ENCODE measurements at places on chromosomes 4 and X.

DNA sequence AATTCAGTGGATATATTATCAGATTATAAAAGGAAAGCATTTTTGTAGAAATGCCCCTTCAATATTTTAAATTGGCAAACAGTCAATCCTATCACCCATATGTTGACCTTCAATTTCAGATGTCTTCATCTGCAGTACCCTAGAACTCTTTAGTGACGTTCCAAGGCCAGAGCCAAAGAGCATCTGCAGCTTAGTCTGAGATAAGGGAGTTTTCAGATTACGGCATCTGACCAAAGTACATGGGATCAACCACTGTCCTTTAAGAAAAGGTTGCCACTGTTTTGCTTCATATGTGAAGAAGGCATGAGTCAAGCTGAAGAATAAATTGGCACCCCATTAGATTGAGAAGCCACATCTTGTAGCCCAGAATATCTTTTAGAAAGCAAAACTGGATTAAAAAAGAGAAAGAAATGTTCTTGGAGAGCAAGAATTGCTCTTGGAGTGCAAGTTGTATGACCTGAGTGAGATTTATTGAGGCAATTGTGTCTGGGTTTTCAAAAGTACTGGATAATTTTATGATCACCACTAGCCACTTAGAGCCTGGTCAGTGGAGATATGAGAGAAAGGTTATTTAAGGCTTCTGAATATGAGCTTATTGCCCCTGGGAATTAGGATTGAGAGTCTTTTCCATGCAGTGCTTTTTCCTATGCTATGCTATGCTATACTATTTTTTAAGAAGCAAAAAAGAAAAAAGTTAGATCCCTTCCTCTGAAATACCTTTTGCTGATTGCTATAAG is 251.9 kb upstream of the NR3C2 start:
- no peak for DNase-seq
- no peaks in the 10 kb centered on the region for H3K36me3 ChIP-seq
- H3K4me3 ChIP-seq = no peak overlapping the region
- H3K4me1 ChIP-seq = no peaks in the 10 kb centered on the region
- H3K27ac ChIP-seq = no peak overlapping the region

DNA sequence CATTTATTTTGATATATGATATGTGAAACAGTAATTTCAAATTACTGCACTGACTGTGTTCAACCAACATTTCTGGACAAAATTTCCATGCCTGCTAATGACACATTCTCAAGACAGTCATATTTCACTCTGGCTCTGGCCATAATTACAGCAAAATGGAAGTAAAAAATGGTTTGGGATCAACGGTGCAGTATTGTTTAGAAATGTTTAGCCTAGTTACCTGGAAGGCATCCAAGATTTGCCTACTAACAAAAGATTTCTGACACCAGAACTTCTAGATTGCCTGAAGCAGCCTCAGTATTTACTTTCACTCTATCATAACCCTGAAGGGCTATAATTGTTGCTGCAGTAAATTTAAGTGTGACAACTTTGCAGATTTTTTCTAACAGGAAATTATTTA is 416.3 kb downstream of the PCDH10 start:
- no peak overlapping the region for H3K4me3 ChIP-seq
- no peaks in the 10 kb centered on the region for H3K36me3 ChIP-seq
- no peak for DNase-seq
- H3K4me1 ChIP-seq = no peaks in the 10 kb centered on the region
- H3K27ac ChIP-seq = no peak overlapping the region
- no peaks in the 10 kb centered on the region for H3K27me3 ChIP-seq

DNA sequence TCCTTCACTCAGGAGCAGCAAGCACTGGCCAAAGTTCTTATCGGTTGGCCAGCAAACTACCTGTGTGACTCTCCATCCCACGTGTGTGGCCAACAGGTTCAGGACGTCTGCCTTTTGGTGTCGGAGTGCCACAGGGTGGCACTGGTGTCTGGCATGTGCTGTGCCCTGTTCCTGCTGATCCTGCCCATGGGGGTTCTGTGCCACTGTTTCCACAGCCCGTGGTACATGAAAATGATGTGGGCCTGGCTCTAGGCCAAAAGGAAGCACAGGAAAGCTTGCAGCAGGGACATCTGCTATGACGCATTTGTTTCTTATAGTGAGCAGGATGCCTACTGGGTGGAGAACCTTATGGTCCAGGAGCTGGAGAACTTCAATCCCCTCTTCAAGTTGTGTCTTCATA is 4.6 kb upstream of the TLR2 start:
- no peak overlapping the region for H3K4me3 ChIP-seq
- H3K27me3 ChIP-seq = peaks cover 49% of the 10 kb centered on the region
- peaks cover 4% of the 10 kb centered on the region for H3K36me3 ChIP-seq
- no peak for DNase-seq
- no peak overlapping the region for H3K27ac ChIP-seq
- H3K4me1 ChIP-seq = peaks cover 7% of the 10 kb centered on the region

- no peaks in the 10 kb centered on the region for H3K36me3 ChIP-seq
- H3K27ac ChIP-seq = no peak overlapping the region
- no peak for DNase-seq
- H3K4me3 ChIP-seq = no peak overlapping the region
- no peaks in the 10 kb centered on the region for H3K4me1 ChIP-seq
Observed at GRCh38 chrX:148593146-148593545, 92.7 kb downstream of the AFF2 start.

DNA sequence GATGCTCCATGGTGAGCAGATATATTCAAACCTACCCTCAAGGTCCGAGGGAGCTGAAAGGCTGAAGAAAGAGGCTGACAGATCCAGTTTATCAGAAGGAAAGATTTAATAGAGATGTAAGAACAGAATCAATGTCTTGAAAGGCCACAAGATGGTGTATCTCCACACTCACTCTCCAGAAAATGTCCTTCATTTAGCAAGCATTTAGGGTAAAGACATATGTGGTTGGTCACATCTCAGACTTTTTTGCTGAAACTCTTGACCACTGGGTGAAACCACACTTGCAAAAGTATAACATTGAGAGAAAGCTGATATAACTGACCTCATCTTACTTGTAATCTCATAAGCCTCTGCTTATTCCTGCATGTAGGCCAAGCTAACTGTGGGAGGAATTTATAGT is 745.8 kb upstream of the GALNTL6 start:
- no peaks in the 10 kb centered on the region for H3K4me1 ChIP-seq
- DNase-seq = no peak
- H3K27me3 ChIP-seq = no peaks in the 10 kb centered on the region
- H3K4me3 ChIP-seq = no peak overlapping the region
- no peak overlapping the region for H3K27ac ChIP-seq

DNA sequence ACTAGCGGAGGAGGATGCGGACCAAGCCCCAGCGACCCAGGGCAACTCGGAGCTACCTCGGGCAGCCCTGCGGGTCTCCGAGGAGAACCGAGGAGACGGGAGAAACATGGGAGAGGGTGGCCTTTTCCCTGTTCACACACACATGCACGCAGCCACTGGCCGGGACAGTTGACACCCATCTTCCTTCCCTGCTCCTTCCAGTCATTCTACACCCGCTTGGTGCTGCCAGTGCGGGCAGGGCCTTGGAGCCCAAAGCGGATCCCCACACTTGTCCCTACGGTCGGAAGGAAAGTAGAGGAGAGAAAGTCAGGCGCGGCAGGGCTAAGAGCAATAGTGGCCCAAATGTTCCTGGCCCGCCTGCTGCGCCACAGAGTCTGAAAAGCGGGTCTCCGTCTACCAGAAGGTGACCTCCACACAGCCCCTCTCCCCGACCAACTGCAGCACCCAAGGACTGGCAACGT is 1.1 kb upstream of the PPP3CA start:
- peaks cover 15% of the 10 kb centered on the region for H3K36me3 ChIP-seq
- H3K27me3 ChIP-seq = peaks cover 50% of the 10 kb centered on the region
- H3K4me3 ChIP-seq = peak overlapping the region; percentile 85
- H3K4me1 ChIP-seq = peaks cover 30% of the 10 kb centered on the region
- DNase-seq = no peak

GRCh38 chrX:31543634-31544033 is 471.8 kb upstream of the FTHL17 start:
- H3K27me3 ChIP-seq = no peaks in the 10 kb centered on the region
- no peaks in the 10 kb centered on the region for H3K36me3 ChIP-seq
- DNase-seq = no peak

DNA sequence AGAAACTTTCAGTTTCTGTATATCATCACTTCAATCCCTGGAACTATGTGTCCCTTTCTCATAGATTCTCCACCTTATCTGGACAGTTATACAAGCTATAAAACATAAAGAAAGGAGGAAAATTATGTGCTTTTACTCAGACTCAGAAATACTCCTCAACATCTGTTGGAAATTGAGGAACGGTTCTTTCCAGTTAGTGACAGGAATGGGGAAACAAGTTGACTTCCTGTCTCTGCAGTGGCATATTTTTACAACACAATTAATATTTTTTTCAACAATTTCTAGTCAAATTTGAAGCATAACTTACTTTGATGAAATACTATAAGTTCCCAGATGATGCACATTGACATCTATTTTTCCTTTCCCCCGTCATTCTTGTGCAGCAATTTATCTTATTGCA is 27.9 kb downstream of the ABHD18 start:
- H3K4me1 ChIP-seq = peaks cover 11% of the 10 kb centered on the region
- H3K36me3 ChIP-seq = peaks cover 45% of the 10 kb centered on the region
- H3K4me3 ChIP-seq = no peak overlapping the region
- peak overlapping the region; percentile 77 for H3K27ac ChIP-seq
- no peak for DNase-seq

DNA sequence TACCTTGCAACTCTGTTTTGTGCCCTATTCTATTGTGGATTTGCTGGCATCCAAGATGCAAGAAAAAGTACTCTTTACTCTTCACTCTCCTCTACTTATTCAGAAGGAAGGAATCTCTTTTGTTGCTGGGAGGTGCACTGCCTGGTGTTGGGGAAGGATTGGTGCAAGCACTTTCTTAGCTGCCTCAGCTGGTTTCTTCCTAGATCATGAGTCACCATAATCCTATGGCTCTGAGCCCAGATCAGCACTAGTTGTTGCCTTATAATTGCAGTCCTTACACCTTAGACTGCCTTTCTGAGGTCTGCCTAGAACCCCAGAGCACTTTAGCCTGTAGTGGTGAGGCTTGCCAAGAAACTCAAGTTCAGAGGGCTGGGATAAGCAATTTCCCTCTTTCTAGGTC is 37.0 kb upstream of the CT83 start:
- no peaks in the 10 kb centered on the region for H3K27me3 ChIP-seq
- no peak for DNase-seq
- no peak overlapping the region for H3K4me3 ChIP-seq
- no peaks in the 10 kb centered on the region for H3K36me3 ChIP-seq
- H3K4me1 ChIP-seq = no peaks in the 10 kb centered on the region

- H3K4me3 ChIP-seq = no peak overlapping the region
- peak overlapping the region; percentile 5 for H3K27ac ChIP-seq
- H3K4me1 ChIP-seq = peaks cover 73% of the 10 kb centered on the region
- H3K27me3 ChIP-seq = no peaks in the 10 kb centered on the region
- peak; percentile 59 for DNase-seq
Observed at GRCh38 chr4:123415977-123416376, 19.4 kb downstream of the SPRY1 start.

DNA sequence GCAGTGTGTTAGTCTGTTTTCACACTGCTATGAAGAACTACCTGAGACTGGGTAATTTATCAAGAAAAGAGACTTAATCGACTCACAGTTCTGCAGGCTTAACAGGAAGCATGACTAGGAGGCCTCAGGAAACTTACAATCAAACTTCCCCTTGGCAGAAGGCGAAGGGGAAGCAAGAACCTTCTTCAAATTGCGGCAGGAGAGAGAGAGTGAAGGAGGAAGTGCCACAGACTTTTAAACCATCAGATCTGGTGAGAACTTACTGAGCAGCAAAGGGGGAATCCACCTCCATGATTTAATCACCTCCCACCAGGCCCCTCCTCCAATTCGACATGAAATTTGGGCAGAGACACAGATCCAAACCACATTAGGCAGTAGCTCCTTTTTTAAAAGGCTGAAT is 59.2 kb upstream of the LEF1 start:
- H3K4me1 ChIP-seq = peaks cover 4% of the 10 kb centered on the region
- peaks cover 12% of the 10 kb centered on the region for H3K36me3 ChIP-seq
- no peak overlapping the region for H3K4me3 ChIP-seq
- no peak for DNase-seq
- no peaks in the 10 kb centered on the region for H3K27me3 ChIP-seq
- H3K27ac ChIP-seq = no peak overlapping the region

DNA sequence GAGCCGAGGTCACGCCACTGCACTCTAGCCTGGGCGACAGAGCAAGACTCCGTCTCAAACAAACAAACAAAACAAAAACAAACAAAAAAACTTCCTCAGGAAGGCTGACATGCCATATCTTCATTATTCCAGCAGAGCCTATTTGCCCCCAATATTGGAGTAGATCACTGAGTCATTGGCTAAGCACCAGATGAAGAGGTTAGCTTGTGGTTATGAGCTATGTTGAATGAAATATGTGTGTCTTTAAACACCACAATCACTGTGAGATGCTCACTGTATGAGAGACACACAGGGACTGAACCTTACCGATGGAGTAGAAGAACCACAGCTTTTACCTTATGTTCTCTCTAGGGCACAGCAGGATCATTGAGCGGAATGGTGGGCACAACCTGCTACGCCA is 122.1 kb upstream of the EOLA2 start:
- no peak overlapping the region for H3K27ac ChIP-seq
- H3K4me1 ChIP-seq = peaks cover 2% of the 10 kb centered on the region
- no peak overlapping the region for H3K4me3 ChIP-seq
- no peaks in the 10 kb centered on the region for H3K27me3 ChIP-seq
